GM23338 (cell line): ENCODE measurements at places on chromosomes 1 and 21. TPM values are rescaled to one million over a fixed set of nuclear protein-coding genes. Genes with fewer than 3 reads are reported as not detected.

- H3K27ac ChIP-seq, result no peak overlapping the region
- no peak for DNase-seq
- no peak overlapping the region for H3K4me3 ChIP-seq
- no peaks in the 10 kb centered on the region for H3K36me3 ChIP-seq
These were observed 40.9 kb upstream of the LRRN2 start for GRCh38 chr1:204726478-204726877.

GRCh38 chr1:201750934-201751333, 78.0 kb upstream of the IPO9 start:
- no peak overlapping the region for H3K27ac ChIP-seq
- no peaks in the 10 kb centered on the region for H3K36me3 ChIP-seq
- DNase-seq, result no peak
- H3K4me3 ChIP-seq, result no peak overlapping the region

GRCh38 chr1:204560590-204561150, 44.5 kb downstream of the MDM4 start:
- H3K36me3 ChIP-seq, result no peaks in the 10 kb centered on the region
- peak overlapping the region; percentile 56 for H3K27ac ChIP-seq
- DNase-seq, result peak; percentile 54
- no peaks in the 10 kb centered on the region for H3K27me3 ChIP-seq
- peaks cover 18% of the 10 kb centered on the region for H3K4me1 ChIP-seq
- H3K4me3 ChIP-seq, result no peak overlapping the region

DNA sequence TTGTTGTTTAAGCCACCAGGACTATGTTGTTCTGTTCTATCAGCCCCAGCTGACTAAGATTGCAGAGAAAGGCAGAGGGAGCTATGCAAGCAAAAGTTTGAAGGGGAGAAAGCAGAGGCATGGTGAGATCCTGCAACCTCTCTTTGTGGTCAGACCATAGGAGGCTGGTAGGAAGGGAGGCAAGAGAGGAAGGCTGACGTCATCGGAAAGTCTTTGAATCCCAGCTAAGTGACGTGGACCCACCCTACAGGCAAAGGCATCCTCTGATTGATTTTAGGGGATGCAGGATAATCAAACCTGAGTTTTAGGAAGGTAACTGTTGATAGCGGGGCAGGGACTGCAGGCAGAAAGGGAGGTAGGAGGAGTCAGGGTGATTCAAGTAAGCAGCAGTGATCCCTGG, 23.3 kb upstream of the TNNI1 start:
- H3K4me1 ChIP-seq, result peaks cover 19% of the 10 kb centered on the region
- H3K27ac ChIP-seq, result no peak overlapping the region
- no peak for DNase-seq
- no peaks in the 10 kb centered on the region for H3K27me3 ChIP-seq

- no peak overlapping the region for H3K27ac ChIP-seq
- no peaks in the 10 kb centered on the region for H3K4me1 ChIP-seq
- no peak for DNase-seq
- H3K27me3 ChIP-seq, result no peaks in the 10 kb centered on the region
- H3K4me3 ChIP-seq, result no peak overlapping the region
- peaks cover 13% of the 10 kb centered on the region; the same call in 1 of the 2 replicates for H3K36me3 ChIP-seq
These were observed 27.5 kb upstream of the KDM4A start for GRCh38 chr1:43622471-43622870.

Gene KRTAP12-2
- polyA plus RNA-seq, result not detected in 2 replicates

Gene SPATA21
- polyA plus RNA-seq, result not detected in 2 replicates

- no peak overlapping the region for H3K27ac ChIP-seq
- no peaks in the 10 kb centered on the region for H3K27me3 ChIP-seq
- H3K4me1 ChIP-seq, result peaks cover 26% of the 10 kb centered on the region
- no peaks in the 10 kb centered on the region for H3K36me3 ChIP-seq
- DNase-seq, result no peak
- no peak overlapping the region for H3K4me3 ChIP-seq
These were observed 35.2 kb downstream of the GORAB start for GRCh38 chr1:170567214-170567613.

- no peaks in the 10 kb centered on the region for H3K36me3 ChIP-seq
- no peak for DNase-seq
- H3K27ac ChIP-seq, result no peak overlapping the region
These were observed 187.9 kb downstream of the PTPRU start for GRCh38 chr1:29424266-29424665.

GRCh38 chr1:240111558-240111957, 19.9 kb downstream of the FMN2 start:
- DNase-seq, result peak; percentile 35
- no peaks in the 10 kb centered on the region for H3K27me3 ChIP-seq
- no peaks in the 10 kb centered on the region for H3K36me3 ChIP-seq

DNA sequence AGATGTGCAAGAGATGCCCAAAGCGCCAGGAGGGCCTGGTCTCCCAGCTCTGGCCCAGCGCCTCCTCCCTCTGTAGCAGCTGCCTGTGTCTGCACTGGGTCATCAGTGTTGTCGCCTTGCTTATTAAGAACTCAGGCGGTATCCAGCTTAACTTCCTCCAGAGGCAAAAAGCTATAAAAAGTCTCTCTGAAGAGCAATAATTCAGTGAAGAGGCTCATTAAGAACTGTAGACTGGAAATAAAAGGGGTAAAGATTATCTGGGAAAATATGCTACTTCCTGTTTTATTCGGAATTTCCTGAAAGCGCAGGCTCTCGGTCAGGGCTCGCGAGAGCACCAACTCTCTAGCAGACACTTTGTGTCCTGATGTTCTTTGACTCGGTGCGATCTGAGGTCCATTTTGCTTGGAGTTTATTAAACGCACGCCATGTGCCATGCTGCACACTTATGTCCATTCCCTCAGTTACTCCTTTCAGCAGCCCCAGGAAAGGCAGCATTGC, 70.4 kb downstream of the MRPS6 start:
- H3K36me3 ChIP-seq, result peaks cover 19% of the 10 kb centered on the region
- H3K4me3 ChIP-seq, result no peak overlapping the region
- H3K27me3 ChIP-seq, result no peaks in the 10 kb centered on the region
- no peak overlapping the region for H3K27ac ChIP-seq
- H3K4me1 ChIP-seq, result no peaks in the 10 kb centered on the region
- no peak for DNase-seq

Gene LAMC2
- polyA plus RNA-seq, result 3.4 and 4.3 TPM in 2 replicates

DNA sequence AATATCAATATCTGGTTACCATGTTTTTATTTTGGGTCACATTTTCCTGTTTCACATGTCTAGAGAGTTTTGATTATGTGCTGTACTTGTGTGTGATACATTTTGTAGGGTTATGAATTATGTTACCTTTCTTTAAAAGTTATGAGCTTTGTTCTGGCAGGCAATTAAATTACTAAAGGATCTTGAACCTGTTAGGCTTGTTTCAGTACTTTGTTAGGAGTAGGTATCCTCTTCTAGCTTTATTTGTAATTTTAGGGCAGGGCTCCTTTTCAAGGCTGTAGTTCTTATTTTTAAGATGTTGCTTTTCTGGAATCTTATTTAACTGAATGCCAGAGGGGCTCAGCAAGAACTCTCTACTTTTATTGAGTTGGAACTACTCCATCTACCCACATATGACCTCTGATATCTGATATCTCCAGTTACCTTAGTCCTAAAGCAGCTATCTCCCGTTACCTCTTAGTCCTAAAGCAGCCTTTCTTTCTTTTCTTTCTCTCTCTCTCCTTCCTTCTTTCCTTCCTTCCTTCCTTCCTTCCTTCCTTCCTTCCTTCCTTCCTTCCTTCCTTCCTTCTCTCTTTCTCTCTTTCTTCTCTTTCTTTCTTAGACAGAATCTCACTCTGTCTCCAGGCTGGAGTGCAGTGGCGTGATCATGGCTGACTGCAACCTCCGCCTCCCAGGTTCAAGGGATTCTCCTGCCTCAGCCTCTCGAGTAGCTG, 23.8 kb downstream of the KCTD3 start:
- H3K27ac ChIP-seq, result no peak overlapping the region
- H3K4me3 ChIP-seq, result no peak overlapping the region
- peaks cover 12% of the 10 kb centered on the region; the same call in 1 of the 2 replicates for H3K36me3 ChIP-seq
- no peak for DNase-seq
- no peaks in the 10 kb centered on the region for H3K27me3 ChIP-seq
- H3K4me1 ChIP-seq, result no peaks in the 10 kb centered on the region

DNA sequence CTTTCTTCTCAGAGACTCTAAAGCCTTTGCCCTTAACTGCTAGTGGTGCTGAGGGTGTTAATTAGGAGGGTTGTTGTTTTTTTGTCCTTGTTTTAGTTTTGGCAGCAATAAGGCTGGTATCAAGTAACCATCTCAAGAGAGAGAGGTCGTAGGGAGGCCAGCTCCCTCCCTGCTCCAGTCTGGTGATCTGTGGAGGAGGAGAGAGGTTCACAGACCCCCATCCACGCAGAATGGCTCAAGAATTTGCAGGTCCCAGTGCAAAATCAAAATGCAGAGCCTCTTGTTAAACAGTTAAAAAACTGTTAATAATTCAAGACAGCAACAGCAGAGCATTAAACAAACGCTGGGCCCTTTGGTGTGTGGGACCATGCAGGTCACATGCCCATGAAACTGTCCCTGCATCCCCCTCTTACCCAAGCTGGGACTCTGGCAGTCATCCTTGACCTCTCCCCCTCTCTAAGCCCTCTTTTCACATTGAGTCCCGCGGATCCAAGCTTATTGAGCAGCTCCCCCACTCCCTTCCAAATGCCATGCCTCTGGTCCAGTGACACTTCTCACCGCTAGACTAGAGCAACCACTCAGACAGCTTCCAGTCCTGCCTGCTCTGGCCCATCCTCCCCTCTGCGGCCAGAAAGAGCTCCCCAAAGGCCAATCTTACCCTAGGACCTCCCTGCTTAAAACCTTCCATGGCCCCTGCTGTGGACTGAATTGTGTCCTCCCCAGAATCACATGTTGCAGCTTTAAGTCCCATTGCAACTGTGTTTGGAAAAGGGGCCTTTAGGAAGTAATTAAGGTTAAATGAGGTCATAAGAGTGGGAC, 47.7 kb upstream of the RPL11 start:
- H3K27ac ChIP-seq, result no peak overlapping the region
- H3K4me1 ChIP-seq, result no peaks in the 10 kb centered on the region
- DNase-seq, result no peak
- H3K4me3 ChIP-seq, result no peak overlapping the region
- no peaks in the 10 kb centered on the region for H3K27me3 ChIP-seq
- no peaks in the 10 kb centered on the region for H3K36me3 ChIP-seq

DNA sequence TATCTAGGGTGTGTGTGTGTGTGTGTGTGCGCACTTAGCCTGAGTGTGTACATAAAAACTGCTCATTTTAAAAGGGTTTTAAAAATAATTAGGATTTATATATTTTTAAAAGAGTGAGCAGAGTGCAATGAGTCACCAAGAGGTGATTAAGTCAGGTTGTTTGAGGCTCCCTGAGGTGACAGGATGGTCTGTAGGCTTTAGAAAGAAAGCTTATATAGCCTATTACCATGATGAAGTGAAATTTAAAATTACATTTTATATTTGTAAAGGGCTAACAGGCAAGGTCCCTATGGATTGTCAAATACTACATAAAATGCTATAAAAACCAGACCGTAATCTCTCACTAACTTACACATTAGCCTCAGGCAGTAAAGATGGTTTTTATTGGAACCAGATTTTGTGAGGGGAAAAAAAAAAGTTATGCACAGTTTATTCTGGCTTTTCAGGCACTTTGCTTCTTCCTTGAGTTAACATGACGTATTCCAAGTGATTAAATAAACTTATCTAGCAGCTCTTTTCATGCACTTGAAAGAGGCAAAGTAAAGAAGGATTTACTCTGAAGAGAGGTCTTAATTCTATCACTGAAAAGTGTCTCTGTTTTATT, 711.7 kb upstream of the PTBP2 start:
- H3K4me1 ChIP-seq, result no peaks in the 10 kb centered on the region
- H3K27ac ChIP-seq, result no peak overlapping the region
- no peaks in the 10 kb centered on the region for H3K36me3 ChIP-seq
- DNase-seq, result no peak
- no peak overlapping the region for H3K4me3 ChIP-seq

- H3K27ac ChIP-seq, result no peak overlapping the region
- no peak for DNase-seq
- H3K4me1 ChIP-seq, result no peaks in the 10 kb centered on the region
These were observed 18.7 kb upstream of the SAMD13 start for GRCh38 chr1:84282780-84283333.

Gene ECM1
- polyA plus RNA-seq, result 0.30 and 0.74 TPM in 2 replicates

DNA sequence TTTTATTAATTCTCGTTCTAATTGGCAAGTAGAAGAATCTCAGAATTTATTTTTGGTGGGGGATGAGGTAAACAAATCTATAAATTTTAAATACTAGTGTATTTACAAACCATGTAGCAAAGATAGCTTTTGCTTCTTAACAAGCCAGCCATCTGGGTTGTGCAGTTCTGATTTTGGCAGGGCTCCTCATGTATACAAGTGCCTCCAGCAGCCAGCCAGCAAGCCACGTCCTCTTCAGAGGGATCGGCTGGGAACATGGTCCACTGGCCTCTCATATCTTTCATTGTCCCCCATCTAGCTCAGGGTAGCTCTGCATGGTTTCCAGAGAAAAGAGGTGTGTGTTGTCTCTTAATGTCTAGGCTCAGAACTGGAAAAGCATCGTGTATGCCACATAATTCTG, 659.1 kb downstream of the MRPL39 start:
- no peaks in the 10 kb centered on the region for H3K27me3 ChIP-seq
- no peak for DNase-seq
- H3K36me3 ChIP-seq, result no peaks in the 10 kb centered on the region
- H3K27ac ChIP-seq, result no peak overlapping the region
- H3K4me1 ChIP-seq, result no peaks in the 10 kb centered on the region
- no peak overlapping the region for H3K4me3 ChIP-seq

DNA sequence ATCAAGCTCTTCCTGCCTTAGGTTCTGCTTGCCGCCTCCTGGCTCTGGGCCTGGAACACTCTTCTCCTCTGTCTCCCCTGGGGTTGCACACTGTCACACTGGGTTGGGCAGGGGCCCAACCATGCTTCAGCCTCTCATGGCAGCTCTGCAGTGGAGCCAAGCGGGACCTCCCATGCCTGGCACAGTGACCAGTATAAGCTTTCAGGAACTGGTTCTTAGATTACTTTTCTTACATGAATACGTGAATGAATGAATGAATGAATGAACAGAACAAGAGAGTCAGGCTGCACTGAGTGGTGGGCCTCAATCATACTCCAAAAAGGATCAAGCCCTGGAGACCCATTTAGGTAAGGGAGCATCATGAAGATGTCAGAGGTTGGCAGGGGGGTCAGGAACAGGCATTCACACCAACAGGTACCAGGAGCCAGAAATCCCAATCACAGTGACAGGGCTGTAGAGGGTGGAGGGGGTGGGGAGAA, 30.8 kb upstream of the TMEM125 start:
- H3K4me1 ChIP-seq, result no peaks in the 10 kb centered on the region
- no peak overlapping the region for H3K4me3 ChIP-seq
- no peaks in the 10 kb centered on the region for H3K36me3 ChIP-seq
- DNase-seq, result no peak
- no peaks in the 10 kb centered on the region for H3K27me3 ChIP-seq

- no peaks in the 10 kb centered on the region for H3K4me1 ChIP-seq
- H3K4me3 ChIP-seq, result no peak overlapping the region
- peak; percentile 1 for DNase-seq
- peaks cover 73% of the 10 kb centered on the region for H3K27me3 ChIP-seq
- no peak overlapping the region for H3K27ac ChIP-seq
- no peaks in the 10 kb centered on the region for H3K36me3 ChIP-seq
These were observed 15.9 kb upstream of the SAMD11 start for GRCh38 chr1:907611-908451.
